ENCODE measurements at places on chromosomes 7 and 10. TPM values are rescaled to one million over a fixed set of nuclear protein-coding genes. Genes with fewer than 3 reads are reported as not detected.

The ADIRF gene
- total RNA-seq, result 543 TPM

The OGDHL gene
- total RNA-seq, result not detected

The UNCX gene
- total RNA-seq, result not detected

The SOSTDC1 gene
- not detected for total RNA-seq

The GNAT3 gene
- total RNA-seq, result not detected

- DNase-seq, result no peak
Observed at GRCh38 chr7:102873470-102874165, 39.2 kb upstream of the LRRC17 start.

GRCh38 chr10:23358357-23358756, 13.8 kb upstream of the C10orf67 start:
- no peak for DNase-seq

- DNase-seq, result no peak
Observed at GRCh38 chr10:110774069-110775019, 97.4 kb upstream of the PDCD4 start.

DNA sequence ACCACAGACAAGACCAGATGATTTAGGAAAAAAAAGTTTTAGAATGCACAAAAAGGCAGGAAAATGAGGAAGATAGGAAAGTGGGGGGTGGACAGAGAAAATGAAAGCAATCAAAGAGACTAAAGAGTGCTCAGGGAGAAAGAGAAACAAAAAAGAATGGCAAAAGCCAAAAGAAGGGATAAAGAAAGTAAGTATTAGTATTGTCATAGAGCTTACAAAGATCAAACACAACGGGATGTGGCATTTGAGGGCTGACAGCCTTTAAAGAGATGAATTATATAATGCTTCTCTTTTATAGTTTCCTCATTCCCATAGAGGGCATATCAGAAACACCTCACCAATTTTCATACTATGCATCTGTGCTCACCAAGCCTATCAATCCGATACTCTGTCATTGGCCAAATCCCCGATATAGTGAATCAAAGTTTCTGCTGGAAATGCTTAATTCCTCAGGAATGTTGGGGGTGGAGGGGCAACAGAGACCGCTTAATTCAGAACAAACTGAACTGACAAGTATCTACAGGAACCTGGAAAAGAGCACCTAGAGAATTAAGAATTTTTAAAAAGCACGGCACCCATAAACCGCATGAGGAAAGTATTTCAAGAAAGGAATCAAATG, 2.7 kb downstream of the COG5 start:
- DNase-seq, result no peak

DNA sequence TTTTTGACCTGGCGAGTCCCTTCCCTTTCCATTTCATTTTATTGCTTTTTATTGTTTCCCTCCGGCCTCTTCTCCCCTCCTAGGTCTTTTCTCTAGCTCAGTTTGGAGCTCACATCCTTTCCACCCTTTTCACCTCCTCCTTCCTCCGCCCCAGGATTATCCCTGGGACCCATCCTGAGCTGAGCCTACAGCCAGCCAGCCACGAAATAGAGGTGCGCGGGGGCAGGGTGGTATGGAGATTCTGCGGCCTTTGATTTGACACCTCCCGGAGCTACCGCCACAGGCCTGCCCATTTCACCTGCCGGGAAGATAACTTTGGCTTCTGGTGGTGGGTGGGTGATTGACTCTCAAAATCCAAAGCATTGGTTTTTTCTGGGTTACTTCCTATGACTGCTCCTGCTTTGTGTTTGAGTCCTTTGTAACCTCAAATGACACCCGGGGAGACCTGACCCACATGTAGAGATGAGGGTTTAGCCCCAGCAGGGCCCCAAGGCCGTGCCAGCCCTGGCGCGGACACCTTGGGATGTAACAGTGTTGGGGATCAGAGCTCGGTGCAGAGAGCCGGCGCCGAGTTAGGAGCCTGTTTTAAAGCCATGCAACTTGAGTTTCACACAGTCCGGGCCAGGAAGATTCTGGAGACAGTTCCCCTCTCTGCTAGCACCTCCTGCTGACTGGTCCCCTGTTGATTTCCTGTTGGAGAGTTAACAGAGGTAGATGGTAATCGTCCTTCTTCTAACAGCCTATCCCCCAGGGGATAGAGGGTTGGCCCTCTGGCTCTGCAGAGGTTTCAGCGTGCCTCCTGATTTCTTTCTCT, 1.5 kb downstream of the DUSP5 start:
- DNase-seq, result no peak

DNA sequence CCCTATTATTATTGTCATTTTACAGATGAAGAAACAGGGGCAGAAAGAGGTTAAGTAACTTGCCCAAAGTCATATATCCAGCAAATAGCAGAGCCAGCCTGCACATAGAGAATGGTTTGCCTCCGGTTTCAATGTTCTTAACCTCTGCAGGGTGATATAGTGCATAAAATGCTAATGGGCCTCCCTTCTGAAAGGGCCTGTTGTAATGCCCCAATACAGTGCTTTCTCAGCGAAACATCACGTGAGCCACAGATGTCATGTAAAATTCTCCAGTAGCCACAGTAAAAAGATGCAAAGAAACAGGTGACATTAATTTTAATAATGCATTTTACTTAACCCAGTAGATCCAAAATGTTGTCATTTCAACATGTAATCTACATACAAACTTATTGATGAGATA, 38.1 kb downstream of the LRGUK start:
- DNase-seq, result no peak

- peak; percentile 87 for DNase-seq
Observed at GRCh38 chr7:130144312-130145171, 60.7 kb downstream of the TMEM209 start.

- DNase-seq, result no peak
Observed at GRCh38 chr10:68655620-68656126, 65.4 kb upstream of the CCAR1 start.

DNA sequence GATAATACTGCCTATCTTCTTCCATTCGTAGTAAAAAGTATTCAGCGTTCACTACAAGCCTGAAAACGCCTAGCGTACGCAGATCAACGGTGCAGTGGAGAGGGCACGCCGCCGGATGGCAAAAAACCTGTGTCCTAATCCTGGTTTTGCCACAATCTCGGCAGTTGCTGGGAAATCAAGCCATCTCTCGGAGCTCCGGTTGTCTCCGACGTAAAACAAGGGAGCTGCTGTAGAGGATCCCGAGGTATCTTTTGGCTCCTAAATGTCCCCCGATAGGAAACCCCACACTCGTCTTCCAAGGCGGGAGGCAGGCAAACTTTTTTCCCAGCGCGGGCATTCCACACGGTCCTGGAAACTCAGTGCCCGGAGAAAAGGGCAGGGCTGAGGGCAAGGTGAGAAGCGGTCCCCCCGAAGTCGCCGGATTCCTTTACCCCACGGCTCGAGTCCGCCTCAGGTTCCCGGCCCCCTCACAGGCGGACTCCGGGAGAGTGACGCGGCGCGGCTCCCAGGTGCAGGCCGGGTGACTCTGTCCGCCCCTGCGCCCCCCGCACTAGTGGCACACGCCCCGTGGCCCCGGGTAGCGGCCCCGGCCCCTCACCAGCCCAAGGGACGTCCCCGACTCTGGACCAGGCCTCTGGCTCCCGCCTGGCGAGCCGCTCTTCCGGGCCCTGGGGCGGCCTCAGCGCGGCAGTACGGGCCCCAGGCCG, 649 bp downstream of the IDE start:
- no peak for DNase-seq

DNA sequence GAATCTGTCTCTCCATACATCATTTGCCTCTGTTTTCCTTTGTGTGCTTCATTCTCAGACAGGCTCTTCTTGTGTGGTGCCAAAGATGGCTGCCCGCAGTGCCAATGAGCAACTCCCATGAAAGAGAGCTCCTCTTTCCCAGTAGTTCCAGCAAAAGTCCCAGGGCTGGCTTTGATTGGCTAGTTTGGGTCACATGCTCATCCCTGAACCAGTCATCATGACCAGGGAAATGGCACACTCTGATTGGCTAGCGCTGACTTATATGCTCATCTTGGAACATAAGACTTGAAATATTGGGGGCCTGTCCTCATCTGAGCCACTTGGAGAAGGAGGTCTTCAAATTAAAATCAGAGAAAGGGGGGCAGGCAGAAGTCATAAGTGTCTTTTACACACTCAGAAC, 112.7 kb downstream of the CDH23 start:
- DNase-seq, result no peak

DNA sequence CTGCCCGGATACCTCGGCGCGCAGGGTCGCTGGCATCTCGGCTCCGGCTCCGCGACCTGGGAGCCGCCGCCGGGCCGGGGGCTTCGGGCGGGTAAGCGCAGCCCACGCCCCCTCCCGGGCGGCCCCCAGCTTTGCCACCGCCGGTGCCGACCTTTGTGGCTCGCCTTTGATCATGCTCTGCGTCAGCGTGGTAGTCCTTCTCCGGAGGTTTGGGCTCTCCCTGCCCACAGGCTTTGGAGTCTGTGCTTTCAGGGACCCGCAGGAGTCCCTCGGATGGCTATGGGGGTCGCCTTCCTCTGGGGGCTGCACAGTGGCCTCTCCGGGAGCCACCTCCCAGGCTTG, 7.3 kb downstream of the ATP6V1F start:
- DNase-seq, result no peak
